ENCODE measurements at places on chromosomes 7 and 10. TPM values are rescaled to one million over a fixed set of nuclear protein-coding genes. Genes with fewer than 3 reads are reported as not detected.
A peak's percentile ranks its signal among the peaks of the same experiment; 100 is the strongest.

GRCh38 chr7:38822549-38822948, 86.4 kb downstream of the VPS41 start:
- no peak for DNase-seq

DNA sequence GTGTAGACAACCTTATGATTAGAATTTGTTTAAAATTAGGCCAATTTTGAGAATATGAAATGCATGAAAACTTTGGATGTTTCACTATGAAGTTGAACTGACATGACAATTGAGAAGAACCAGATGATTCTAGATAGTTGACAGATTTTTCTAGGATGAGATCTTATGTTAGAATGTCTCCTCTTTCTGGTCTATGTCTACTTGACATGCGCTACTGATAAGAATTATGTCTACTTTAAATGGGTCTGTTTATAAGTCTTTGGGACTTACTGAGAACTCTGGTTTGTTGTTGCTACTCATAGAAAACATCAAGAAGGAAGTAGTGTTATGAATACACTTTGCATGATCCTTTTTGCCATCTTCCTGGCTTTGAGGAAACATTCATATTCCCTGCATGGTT, 228.2 kb upstream of the CCDC6 start:
- DNase-seq = no peak

GPR85 gene
- 3.4 TPM for total RNA-seq

DNA sequence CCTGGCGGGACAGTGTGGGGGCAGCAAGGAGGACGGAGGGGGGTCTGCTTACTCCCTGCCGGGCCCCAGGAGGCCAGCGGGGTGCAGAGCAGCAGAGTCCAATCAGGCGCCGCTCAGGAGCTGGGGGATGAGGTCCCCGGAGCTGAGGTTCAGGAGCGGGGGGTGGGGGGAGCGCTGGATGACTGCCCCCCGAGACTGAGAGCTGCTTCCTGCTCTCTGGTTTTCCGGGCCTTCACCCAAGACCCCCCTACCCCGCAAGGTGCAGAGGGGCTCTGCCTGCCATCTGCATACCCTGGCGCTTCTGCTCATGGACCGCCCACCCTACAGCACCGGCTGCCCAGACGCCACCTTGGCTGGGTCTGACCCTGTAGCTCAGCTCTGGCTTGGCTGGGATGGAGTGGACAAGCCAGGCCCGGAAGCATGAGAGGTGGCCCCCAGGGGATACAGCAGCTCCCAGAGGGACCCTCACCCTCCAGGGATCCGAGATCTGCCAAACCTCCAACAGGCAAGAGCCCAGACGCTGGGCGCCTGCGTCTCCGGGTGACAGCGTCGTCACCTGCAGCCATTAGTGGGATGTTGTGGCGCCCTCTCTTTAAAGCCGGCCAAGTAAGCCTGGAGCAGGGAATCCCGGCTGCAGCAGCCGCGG, 930 bp downstream of the KNDC1 start:
- peak; percentile 16 for DNase-seq

DNA sequence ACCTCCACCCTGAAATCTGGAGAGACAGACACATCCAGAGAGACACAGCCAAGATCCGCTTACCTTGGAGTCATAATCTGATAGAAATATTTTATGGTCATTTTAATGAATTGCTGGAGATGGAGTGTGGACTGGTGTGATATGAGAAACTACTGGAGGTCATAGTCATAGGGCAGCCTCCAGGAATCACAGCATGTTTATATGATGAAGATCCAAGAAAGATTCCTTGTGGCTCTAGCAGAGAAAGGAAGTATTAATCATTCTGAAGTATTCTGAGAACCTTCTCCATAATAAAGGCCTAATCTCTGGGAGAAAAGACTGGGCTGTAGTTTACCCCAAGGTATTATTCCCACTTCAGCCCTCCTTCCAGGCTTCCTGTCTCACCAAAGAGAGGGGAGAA, 38.0 kb downstream of the POLR1F start:
- DNase-seq = no peak

DNA sequence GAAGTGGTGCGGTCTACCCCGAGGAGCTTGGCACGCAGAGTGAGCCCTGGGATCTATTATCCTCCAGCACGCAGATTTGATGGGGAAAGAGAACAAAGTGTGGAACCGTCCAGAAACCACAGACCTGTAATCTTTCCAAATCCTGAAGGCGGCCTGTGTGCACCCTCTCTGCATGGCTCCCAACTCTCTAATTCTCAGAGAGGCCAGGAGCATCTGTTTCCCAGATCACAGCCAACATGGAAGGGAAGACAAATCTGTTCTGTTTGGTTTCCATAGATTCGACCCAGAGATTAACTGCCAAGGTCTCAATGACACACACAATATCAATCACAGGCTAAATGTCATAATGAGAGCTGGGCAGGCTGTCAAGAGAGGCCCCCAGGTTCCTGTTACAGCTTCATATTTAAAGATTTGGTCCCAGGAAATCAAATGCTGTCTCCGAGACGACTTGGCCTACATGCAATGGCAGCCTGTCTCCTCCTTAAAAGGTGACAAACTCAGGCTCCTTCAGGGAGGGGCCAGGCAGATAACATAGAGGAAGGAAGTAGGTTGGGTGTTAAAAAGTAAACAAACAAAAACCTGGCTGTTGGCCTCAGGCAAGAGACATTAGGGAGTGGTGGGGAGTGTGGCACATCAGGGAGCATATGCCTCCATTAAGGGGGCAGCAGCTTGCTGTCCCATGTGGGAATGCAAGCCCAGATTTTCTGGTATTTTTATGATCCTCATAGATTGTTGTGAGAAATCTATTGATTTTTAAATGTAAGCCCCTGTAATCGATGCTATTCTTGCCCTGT, 48.8 kb upstream of the SAMD8 start:
- DNase-seq = no peak

DNA sequence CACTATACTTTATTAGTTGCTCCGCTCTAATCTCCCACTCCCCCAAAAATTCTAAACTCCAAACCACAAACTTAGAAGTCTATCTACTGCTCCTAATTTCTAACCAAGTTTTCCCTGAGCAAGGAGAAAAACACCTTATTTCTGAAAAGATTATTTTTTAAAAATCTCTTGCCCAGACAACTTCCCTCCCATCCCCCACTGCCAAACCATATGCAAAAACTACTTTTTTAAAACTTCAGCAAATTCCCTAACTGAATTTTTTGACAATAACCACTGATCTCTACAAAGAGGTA, 1.9 kb downstream of the UBE2H start:
- no peak for DNase-seq

DLX5 gene
- not detected for total RNA-seq

GRCh38 chr10:92420546-92421275, 129.7 kb downstream of the MARCHF5 start:
- no peak for DNase-seq

DNA sequence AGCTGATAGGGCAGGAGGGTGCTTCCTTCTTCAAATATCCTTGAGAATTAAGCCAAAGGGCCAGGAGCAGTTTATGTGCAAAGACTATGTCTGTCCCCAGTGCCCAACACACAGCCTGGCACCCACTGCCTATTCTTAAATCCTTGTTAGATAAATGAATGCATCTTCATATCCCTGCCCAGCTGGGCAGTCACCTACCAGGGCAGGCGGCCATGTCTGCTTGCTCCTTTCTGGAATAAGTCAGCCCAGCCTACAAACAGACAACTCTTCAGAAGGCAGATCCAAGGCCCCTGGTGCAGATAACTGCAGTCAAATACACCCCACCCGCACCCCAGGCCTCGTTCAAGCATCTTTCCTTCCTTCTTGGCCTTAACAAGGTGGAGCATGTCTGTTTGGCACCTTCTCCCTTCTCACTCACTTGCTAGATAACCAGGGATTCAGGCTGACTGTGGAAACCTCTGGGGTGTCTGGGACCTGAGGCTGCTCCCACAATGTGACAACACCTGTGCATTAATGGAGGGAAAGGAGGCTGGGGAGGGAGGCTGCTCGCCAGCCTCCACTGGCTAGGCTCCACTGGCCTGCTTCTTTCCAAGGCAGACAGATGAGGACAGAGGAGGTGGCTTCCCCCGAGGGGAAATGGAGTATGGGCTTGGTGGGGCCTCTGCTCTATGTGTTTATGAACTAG, 59.9 kb upstream of the COL13A1 start:
- DNase-seq = no peak

DNA sequence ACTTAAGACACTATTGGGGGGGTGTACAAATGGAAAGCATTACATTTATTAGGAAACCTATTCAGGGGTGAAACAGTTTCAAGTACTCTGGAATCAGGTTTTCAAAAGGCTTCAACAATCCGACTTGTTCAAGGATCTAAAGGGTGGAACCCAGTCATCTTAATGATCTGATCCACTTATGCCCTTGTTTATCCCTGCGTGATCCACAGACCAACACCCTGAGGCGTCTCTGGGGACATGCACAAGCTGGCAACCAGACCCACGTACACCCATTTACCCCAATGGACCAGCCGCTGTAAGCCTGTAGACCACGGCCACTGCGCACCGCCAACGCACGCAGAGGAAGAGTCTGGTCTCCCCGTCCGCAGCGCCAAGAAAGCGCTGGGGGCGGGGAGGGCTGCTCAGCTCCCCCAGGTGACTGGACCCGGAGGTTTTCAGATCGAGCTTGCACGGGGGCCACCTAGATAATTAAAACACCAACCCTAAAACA, 13.4 kb downstream of the HNRNPF start:
- peak; percentile 39 for DNase-seq

DNA sequence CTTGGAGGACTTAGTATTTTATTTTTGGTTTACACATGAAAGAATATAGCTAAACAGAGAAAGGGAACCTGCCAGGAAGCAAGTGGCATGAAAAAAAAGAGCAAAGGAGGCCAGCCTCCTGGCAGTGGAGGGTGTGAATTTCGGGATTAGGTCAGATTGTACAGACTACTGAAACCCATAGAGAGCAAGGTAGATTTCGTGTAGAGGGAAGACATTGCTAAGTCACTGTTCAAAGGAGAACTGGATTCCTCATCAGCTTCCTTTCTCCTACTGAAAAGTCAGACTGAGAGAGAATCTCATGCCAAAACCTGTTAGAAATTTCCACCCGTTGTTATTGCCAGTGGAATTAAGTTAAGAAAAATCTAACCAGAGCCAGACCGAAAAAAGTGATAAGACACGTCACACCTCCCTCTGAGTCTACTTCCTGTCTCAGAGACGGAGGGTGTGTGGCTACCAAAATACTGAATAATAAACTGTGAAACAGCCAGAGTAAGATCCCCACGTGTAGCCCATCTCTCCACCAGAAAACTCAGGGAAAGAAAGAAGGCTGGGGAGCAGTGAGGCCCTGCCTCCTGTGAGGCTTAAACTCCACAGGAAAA, 118.8 kb downstream of the SKIDA1 start:
- DNase-seq = no peak

DNA sequence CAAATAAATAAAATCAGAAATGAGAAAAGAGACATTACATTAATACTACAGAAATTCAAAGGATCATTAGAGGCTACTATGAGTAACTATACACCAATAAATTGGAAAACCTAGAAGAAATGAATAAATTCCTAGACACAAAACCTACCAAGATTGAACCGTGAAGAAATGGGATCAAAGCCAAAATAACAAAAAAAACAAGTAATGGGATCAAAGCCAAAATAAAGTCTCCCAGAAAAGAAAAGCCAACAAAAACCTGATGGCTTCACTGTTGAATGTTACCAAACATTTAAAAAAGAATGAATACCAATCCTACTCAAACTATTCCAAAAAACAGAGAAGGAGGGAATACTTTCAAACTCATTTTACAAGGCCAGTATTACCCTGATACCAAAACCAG, 20.0 kb downstream of the GSDME start:
- no peak for DNase-seq

- DNase-seq = peak; percentile 74
These were observed at the start of gene NACAD for GRCh38 chr7:45088821-45089340. TSS of gene NACAD (minus strand) at chr7:45088969. CDS start at chr7:45088894, 75 bp downstream.

HTR5A gene
- 0.20 TPM for total RNA-seq

DNA sequence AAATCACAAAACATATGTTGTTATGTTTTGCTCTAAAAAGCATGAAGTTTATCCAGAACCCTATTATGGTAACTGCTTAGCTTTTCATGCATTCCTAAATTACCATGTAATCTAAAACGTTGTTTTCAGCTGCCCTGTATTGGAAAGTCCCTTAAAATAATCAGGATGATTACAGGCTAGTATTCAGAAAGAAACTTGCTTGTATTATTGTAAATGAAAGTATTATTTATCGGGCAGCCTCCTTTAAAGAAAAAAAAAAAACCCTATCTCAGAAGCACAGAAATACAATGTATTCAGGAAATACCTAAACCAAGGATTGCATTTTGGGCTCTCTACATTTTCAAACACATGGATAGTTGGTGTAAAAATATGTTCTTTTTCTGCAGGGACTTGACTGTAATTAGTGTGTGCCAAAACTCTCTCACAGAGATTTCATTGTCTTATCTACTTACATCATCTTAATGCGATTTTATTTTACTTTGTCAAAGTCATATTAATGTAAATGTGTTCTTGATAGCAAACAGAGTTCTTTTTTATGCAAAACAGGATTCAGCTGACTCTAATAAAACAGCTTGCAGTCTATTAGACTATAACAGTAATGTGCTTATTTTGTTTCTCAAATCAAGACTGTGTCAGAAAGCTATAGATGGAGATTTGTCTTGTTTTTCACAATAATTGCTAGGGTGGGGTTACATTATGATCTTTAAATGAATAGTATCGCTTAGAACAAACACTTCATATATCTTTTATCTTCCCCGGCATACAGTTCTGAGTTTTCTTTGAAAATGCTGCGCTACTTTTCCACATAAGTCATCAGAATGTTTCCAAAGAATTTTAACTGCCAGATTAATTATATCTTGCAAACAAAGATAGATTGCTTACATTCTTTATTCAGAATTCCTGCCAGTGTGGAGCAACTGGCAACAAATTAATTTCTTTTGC, 65.3 kb upstream of the ARID5B start:
- no peak for DNase-seq

DNA sequence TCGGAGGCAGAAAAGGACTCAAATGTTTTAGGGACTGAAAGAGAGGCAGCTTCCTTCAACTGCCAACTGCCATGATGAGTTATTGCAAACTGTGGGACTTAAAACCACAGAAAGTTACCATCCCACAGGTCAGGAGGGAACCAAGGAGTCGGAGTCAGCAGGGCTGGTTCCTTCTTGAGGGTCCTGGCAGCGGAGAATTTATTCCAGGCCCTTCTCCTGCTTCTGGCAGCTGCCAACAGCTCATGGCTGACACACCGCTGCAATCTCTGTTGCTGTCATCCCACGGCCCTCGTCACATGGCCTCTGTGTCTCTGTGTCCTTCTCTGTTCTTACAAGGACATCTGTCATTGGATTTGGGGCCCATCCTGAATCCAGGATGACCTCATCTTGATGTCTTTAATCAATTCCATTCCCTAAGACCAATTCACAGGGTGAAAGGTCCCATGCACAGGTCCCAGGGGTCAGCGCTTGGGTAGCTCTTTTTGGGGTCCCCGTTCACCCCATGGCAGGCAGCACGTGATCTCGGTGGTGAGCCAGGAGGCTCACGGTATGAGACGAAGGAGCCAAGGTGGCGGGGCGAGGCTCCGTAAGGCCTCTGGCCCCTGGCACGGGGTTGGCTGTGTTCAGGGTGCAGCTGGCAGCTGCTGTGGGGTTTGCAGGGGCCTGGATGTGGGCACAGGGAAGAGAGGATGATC, 27.4 kb upstream of the PSMG3 start:
- DNase-seq = no peak

MCM10 gene
- total RNA-seq = 5.0 TPM

- no peak for DNase-seq
These were observed 14.9 kb upstream of the DLX5 start for GRCh38 chr7:97039374-97040065.

- DNase-seq = no peak
These were observed 335.3 kb downstream of the FGFR2 start for GRCh38 chr10:121262774-121263430.

ATOH7 gene
- 0.86 TPM for total RNA-seq

- no peak for DNase-seq
These were observed 830 bp downstream of the MET start for GRCh38 chr7:116672596-116673456.

- DNase-seq = peak; percentile 83
These were observed at the start of gene NKX2-3 for GRCh38 chr10:99532687-99533495. TSS of gene NKX2-3 (plus strand) at chr10:99532942. CDS start at chr10:99533132, 190 bp downstream.

All from glutamatergic neuron (in vitro differentiated cells).